ENCODE measurements at places on chromosomes 3 and 15.

GRCh38 chr3:10008588-10009344 lies 17.5 kb upstream of the FANCD2 start:
- no peak for DNase-seq

- DNase-seq = no peak
Measured at GRCh38 chr15:44584162-44584749, 47.3 kb downstream of the EIF3J start.

DNA sequence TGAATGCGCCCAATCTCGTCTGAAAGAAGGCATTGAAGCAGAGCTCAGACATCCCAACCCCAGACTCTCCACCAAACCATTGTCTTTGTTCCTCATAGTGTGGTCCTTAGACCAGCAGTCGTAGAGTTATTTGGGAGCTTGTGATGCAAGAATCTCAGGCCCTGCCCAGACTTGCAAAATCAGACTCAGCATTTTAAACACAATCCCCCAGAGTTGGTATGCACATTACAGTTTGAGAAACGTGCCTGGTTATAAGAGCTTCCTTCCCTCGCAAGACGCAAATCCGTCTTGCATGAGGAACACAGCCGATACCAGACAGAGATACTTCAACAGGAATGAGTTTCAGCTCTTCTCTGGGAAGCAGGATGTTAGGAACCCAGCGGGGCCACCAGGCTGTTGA lies 38.9 kb upstream of the IREB2 start:
- DNase-seq = no peak

- peak; percentile 5 for DNase-seq
Measured at GRCh38 chr3:41881233-41881821, 80.6 kb downstream of the ULK4 start.

DNA sequence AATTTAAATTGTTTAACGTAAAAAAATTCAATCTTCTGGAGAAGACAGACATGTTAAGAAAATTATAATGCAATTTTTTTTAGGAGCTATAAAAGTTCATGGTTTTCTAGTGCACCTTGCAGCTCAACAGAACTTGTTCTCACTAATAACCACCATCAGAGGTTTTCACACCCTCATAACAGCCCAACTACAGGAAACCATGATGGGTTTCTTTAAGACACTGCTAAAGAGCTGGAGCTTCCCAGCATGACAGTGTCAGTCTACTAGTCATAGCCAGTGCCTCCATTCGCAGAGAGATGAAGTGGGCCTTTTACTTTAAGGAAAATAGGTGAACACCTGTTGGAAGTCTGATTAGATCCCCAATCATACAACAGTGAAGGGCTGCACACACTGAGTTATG lies 224.1 kb upstream of the TRIM42 start:
- no peak for DNase-seq

- DNase-seq = no peak
Measured at GRCh38 chr15:59892985-59893384, 111.1 kb upstream of the FOXB1 start.

GRCh38 chr15:74541494-74542165 lies 610 bp downstream of the ARID3B start:
- DNase-seq = no peak

DNA sequence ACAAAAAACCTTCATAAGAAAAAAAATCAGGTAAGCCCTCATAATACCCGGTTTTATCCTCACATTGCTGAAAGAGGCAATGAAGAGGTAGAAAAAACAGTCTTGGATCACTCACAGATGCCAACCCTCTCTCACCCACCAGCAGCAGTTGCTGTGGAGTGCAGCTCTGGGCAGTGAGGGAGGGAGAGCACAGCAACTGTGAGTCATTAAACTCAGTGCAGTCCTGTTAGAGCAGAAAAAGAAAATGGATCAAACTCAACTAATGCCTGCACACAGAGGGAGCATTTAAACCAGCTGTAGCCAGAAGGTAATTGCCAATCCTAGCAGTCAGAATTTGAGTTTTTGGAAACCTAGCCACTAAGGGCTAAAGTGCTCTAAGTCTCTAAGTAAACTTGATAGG lies 1050.6 kb upstream of the ALCAM start:
- DNase-seq = no peak

- no peak for DNase-seq
Measured at GRCh38 chr3:119664850-119665379, 4.5 kb upstream of the POPDC2 start.

DNA sequence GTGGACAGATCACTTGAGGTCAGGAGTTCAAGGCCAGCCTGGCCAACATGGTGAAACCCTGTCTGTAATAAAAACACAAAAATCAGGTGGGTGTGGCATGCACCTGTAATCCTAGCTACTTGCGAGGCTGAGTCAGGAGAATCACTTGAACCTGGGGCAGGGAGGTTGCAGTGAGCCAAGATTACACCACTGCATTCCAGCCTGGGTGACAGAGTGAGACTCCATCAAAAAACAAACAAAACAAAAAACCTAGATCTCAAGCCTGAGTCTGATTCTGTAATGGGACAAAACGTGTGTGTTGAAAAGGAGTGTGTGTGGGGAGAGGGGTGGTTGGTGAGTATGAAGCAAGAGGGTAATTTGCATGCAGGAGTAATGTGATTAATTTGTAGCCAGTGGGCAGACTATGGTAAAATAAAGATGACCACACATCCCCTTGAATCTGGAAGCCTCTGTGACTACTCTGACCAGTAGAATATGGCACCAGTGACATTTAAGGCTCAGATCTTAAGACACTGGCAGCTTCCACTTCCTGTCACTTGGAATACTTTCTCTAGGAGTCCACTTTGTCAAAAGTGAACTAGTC lies 18.4 kb upstream of the OPA1 start:
- DNase-seq = no peak

DNA sequence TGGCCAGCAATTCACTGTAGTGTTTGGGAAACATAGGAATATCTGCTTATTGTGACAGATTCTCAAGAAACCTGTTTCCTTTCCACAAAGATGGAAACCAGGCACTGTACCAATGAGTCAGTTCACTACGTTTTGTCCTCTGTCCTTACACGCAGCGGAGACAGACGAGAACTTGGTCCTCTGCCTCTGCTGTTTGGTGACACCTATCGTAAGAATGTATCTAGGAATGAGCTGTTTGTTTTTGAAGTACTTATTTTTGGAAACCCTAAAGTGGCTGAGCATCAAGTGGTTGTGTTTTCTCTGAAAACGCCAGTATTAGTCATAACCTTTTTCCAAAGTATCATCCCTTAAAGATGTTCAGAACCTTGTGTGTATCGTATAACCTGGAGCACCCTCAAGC lies 93.0 kb downstream of the PGPEP1L start:
- no peak for DNase-seq
